ENCODE measurements at places on chromosomes 11 and 22.
A peak's percentile ranks its signal among the peaks of the same experiment; 100 is the strongest.

GRCh38 chr11:84471501-84471900 is 1155.6 kb downstream of the DLG2 start:
- no peak for DNase-seq

DNA sequence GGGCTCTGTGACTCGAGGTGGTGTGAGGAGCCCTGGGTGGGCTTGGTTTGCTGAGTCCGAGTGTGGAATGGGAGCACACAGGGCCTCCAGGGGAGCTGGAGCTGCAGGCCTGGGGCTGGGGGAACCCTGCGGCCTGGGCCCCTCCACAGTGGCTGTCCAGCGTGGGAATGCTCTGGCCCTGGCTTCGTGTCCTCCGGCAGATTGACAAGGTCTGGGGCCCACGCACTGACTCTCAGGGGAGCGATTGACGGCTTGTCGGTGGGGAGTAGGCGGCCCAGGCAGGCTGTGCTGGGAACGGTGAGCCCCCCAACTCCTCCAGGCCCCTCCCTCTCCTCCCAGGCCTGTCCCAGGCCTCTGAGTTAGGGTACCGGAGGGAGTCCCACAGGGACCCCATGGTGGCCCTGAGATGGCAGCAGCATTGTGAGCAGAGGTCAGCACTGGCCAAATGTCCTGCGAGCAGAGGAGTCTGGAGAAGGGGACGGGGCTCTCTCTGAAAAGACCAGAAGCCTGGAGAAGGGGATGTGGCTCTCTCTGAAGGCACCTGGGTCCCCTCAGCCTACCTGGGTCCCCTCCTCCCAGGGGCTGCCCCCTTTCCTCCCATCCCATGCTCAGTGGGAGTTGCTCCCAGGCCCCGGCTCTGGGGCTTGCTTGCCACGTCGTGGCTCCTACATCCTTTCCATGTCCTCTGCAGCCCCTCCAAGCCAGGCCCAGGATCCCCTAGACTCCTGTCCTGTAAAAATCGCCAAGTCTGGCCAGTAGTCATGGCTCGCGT is 23.8 kb upstream of the MYEOV start:
- no peak for DNase-seq

- DNase-seq = no peak
These were observed 206.1 kb downstream of the PGR start for GRCh38 chr11:100923555-100923954.

DNA sequence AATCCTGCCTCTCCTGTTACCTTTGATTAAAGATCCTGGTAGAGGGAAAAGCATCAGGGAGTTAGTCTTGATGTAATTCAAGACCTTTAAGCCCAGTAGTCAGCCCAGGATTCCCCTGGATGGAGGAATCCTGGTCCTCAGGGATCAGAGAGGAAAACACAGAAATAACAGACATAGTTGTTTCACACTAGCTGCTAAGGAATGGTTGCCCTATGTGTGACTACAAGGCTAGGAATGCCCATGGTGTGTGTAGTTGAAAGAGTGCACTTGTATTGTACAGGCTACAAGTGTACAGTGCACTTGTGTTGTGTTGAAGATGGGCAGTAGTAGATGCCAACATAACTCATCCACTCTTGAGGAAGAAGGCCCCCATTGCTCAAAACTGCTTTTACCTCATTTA is 226.8 kb downstream of the AASDHPPT start:
- DNase-seq = no peak

DNA sequence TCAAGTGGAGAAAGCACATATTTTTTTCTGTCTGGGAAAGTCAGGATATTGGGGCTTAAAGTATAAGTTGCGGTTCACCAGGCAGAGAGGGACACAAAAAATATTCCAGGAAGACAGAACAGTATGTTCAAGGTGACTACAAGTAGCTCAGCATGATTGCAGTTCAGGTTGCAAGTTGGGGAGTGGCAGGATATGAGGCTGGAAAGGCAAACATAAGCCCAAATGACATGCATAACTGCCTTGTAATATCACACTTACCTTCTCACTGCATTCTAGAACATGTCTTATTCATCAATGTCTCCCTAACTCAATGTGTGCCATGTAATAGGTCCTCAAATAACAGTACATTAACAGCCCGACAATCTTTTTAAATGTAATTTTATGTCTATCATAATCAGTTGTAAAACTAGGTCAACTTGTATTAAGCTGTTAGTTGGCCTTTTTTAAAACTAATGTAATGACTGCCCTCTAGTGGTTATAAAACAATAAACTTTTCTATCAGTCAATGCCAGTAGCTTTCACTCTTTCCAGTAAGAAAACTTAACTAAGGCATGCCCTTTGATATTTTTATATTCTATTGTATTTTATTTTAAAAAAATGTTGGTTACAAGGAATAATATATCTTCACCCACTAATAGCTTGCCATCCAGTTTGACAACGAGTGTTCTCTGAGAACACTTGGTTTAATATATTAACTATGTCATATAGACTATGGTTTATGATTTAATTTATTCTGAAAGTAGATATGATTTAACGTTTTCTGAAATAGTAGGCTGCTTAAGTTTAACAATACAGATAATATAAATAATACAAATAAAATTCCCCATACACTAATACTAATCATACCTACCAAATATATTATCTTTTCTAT is 39.4 kb upstream of the CFAP300 start:
- DNase-seq = no peak

GRCh38 chr22:36385491-36386350 is 2.0 kb downstream of the MYH9 start:
- peak; percentile 53 for DNase-seq

DNA sequence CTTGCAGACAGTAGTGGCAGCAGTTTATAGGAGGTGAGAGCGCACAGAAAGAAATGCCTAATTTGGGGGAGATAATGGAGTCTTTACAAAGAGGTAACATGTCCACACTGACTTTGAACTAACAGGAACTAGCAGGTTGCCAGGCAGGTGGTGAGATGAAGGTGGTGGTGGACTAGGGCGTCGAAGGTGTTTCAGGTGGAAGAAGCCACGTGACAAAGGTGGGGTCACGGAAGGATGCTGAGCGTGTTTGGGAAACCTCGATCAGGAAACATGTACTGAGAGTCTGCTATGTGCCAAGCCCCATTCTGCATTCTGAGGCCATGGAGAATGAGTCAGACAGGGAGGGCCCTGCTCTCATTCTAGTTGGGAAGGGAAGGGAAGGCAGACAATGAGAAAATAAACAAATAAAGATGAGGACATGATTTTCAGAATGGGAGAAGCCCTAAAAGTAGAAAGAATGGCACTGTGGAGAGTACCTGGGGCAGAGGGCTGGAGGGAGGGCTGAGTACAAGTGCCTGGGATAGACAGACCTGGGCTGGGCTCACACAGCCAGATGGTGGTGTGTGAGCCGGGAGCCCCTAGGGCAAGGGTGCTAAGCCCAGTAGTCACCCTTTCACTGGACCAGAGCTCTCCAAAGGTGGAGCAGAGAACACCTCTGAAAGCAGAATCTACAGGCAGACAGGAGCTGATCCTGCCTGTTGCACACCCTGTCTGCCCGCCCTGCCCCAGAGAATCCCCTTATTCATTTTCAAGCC is 16.2 kb upstream of the NNMT start:
- no peak for DNase-seq

GRCh38 chr11:10933455-10934292 is 75.8 kb upstream of the ZBED5 start:
- DNase-seq = peak; percentile 82

DNA sequence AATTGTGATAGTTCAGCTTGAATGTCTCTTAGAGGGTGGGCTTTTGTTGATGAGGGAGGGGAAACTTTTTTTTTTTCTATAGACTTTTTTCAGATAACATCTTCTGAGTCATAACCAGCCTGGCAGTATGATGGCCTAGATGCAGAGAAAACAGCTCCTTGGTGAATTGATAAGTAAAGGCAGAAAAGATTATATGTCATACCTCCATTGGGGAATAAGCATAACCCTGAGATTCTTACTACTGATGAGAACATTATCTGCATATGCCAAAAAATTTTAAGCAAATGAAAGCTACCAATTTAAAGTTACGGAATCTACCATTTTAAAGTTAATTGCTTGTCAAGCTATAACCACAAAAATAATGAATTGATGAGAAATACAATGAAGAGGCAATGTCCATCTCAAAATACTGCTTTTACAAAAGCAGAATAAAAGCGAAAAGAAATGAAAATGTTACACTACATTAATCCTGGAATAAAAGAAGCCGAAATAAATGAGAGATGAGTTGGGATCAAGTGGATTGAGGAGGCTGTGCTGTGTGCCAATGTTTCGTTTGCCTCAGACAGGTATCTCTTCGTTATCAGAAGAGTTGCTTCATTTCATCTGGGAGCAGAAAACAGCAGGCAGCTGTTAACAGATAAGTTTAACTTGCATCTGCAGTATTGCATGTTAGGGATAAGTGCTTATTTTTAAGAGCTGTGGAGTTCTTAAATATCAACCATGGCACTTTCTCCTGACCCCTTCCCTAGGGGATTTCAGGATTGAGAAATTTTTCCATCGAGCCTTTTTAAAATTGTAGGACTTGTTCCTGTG is 3.9 kb downstream of the MALAT1 start:
- no peak for DNase-seq

DNA sequence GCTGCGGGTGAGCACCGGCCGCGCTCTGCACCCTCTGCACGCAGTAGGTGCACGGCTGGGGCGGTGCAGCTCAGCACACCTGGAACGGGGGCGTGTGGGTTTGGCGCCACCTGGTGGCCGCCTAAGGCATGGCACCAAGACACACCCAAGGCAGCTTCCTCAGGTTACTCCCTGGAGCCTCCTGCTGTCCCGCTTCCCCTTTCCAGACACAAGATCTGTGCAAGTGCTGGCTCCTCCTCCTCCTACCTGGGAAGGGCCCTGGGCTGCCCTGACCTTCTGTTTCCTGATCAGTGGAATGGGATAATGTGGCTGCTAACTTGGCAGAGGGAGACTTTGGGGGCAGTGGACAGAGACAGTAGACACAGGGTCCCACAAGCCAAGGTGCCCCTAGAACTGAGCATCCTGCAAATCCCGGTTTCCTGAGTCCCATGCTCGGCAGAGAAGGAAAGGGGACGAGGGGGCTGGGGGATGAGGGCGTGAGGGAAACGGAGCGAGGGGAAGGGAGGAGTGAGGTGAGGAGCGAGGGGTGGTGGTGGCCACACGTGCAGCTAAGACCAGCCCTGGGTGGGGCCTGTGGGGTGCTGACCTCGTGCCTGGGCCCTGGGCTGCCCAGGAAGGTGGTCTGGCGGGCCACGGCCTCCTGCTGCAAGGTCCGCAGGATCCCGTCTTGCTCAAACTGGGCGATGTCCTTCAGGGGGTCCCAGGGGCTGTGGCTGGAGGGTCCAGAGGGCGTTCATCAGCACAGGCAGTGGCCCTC is 34.8 kb upstream of the CARS1 start:
- peak; percentile 68 for DNase-seq

DNA sequence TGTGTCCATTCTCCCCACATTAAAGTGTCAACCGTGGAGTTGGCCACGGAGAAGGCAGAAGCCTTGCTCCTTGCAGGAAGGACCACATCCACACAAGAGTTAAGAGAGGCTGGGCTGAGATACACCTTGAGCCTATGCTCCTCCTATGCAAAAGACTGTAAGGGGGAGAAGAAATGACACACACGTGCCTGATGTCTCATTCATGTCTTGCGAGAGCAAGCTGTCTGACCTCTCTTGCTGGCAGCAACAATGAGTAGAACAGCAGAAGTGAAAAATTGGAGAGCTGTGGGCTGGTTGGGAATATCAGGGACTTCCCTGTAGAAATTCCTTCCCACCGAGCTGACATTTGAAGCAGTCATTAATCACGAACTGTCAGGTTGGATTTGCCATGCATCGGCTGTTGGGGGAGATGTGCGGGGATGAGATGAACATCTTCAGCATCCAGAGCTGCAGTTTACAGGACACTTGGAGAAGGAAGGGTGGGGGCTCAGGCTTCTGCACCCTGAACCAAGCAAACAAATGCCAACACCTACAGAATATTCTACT is 139.3 kb downstream of the MYO18B start:
- DNase-seq = no peak

DNA sequence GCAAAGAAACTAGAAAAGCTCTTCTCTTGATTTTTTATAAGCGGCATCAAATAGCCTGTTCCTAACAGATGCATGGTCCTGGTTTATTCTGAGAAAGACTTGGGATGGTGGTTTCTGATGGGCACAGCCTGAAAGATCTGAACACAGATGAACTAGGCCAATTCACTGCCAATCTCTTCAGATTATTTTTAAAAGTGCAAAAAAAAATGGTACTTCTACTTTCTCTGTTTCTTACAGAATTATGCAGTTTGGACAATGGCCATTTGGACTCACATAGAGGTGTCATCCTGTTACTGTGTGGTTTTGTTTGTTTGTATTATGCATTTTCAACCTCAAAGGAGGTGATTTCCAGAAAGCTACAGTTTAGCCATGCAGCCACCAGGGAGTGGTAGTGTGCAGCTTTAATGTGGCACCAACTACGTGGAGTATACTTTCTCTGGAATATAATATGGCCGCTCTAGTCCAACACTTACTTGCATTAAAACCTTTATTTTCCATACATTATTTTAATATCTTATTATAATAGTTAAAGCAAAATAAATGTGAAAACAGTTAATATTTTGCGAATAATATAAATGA is 469.8 kb upstream of the KIRREL3 start:
- no peak for DNase-seq

DNA sequence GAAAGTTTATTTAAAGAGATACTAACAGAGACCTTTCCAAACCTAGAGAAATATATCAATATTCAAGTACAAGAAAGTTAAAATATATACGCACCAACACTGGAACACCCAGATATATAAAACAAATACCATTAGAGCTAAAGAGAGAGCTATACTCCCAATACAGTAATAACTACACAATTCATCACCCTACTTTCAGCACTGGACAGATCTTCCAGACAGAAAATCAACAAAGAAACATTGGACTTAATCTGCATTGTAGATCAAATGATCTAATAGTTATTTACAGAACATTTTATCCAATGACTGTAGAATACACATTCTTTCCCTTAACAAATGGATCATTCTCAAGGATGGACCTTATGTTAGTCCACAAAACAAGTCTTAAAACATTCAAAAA is 311.9 kb downstream of the METTL15 start:
- DNase-seq = no peak

DNA sequence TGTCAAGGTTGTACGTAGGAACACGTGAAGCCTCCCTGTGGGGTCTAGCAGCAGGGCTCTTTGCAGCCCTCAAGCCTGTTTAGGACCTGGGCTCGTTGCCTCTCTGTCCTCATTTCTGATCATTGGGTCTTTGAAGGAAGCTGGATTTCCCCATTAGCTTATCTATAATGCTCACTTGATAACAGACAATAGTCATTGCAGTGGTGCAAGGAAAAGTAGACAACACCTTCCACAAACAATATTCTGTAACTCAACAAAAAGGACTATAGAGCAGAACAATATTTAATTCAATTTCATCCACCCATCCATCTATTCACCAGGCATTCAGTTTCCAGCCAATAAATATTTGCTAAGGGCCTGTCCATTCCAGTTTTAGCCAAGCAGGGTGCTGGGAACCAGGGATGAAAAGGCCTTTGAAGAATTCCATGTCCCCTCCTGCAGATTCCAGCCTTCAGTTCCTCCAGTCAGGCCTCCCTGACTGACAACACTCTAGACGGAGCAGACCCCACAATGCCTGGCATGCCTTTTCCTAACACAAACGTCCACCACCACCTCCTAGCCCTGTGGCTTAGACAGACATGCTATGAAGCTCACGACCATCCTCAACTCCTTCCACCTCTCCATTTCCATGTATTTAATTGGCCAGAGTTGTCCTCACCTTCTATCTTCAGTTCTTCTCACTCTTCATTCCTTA is 12.7 kb upstream of the POLD3 start:
- DNase-seq = no peak

- no peak for DNase-seq
These were observed 545 bp downstream of the FEN1 start for GRCh38 chr11:61793083-61793828.
